ENCODE measurements at places on chromosomes 6 and 20. TPM values are rescaled to one million over a fixed set of nuclear protein-coding genes. Genes with fewer than 3 reads are reported as not detected.

DNA sequence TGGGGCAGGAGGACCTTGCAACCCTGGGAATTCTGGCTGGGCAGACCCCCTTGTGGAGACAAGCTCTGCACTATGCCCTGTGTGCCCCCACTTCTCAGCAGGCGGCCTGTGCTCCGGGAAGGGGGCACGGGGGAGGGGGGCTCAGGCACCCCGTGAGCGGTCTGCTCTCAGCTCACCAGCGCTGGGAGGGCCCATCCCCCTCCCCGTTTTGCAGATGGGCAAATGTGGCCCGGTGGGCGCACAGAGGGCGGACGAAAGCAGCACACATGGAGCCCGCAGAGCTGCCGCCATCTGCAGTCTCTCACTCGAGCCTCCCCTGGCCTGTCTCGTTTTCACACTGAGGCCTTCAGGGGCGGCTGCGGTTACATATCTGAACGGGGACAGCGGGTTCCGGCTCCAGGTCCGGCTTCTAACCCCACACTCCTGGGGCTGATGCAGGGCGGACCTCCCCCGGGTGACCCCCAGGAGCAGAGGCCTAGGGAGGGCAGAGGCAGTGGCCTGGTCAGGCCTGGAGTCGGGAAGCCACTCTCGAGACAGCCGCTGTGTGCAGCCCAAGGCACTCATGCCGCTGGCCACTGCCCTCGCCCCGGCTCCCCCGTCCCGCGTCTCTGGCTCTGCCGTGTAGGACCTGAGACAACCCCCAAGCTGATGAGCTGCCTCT, 13.9 kb downstream of the CHRNA4 start:
- no peak for DNase-seq

- DNase-seq = no peak
Measured at GRCh38 chr6:42136508-42137193, 5.8 kb downstream of the C6orf132 start.

DNA sequence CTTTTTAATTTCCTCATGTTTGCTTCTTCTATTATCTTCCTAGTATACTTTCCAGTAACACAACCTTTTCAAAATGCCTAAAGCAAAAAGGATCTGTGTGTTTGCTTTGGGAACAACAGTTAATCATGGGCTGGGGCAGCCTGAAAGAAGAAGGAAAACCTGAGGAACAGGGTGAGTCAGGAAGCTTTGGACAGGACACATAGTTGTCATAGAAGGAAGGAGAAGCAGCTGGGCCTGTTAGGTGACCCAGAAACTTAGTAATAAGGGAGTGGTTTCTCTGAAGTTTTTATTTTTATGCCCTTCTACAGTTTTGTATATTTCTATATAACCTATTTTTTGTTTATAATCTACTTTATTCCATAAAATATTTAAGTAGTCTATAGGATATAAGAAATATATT, 61.4 kb downstream of the CD24 start:
- no peak for DNase-seq

DNA sequence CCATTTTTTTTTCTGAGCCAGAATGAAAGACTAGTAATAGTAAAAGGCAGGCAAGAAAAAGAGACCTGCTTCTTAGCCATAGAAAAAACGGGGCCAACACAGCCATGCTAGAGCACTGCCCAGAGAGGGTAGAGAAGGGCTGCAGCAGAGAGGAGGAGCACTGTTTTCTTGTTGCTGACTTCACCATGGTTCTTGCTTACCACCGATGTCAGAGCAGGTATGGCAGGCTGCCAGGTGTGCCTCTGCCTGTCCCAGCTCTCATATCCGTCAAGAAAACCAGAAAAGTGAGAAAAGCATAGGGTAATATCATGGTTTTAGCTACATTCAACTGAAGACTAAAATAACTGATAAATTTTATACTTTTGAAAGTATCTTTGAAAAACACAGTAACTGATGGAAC, 60.7 kb downstream of the DTNBP1 start:
- no peak for DNase-seq

DNA sequence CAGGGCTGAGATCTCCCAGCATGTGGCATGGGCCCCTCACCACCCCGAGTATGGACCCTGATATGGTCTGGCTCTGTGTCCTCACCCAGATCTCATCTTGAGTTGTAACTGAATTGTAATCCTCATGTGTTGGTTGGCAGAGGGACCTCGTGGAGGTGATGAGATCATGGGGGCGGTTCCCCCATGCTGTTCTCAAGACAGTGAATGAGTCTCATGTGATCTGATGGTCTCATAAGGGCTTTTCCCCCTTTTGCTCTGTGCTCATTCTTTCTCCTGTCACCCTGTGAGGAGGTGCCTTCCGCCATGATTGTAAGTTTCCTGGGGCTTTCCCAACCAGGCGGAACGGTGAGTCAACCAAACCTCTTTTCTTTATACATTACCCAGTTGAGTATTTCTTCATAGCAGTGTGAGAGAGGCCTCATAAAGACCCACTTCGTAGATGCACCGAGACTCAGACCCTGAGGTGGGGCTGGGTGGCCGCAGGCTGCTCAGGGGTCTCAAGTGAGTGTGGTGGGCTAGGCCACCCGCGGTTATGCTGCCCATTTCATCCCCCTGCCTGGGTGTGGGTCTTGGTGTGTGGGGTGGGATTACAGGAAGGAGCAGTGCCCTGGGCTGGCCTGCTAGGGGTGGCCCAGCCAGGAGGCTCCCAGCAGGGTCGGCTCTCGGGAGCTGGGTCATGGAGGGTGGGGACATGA, 26.2 kb upstream of the GATA5 start:
- no peak for DNase-seq

- DNase-seq = no peak
Measured at GRCh38 chr20:25254571-25254970, 6.7 kb downstream of the PYGB start.

DNA sequence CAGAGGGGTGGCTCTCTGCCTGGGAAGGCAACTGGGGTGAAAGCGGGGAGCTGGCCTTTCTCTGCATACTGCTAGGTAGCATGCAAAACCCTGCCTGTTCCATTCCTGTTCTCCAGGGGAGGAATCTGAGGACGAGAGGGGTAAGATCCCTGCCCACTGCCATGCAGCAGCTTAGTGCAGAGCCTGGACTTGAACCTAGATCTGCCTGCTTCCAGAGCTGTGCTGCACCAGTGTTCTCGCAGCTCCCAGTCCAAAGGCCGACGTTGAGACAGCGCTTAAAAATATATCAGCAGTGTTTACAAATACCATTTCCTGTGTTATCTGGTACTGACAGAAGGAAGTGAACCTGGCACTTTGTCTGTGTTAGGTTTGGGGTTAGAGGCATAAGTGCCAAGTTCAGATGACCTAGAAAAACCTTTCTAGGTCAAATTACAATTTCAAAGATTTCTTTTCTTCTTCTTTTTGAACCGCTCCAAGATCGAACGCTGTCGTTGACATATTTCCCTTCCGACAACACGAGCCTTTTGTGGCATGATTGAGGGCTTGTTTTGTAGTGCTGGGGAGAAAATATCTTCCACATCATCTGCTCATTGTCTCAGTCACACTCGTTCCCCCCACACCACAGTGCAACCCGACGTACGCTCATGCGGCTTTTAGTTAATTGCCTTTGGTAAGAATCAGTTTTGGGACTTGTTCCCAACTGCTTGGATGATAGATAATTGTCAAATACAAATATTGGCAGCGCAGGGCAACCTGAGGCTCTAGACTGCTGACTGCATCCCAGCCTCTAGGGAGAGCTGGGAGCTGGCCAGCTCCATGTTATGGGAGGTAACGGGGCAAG, 44.6 kb downstream of the TOX2 start:
- no peak for DNase-seq

- no peak for DNase-seq
Measured at GRCh38 chr6:65524232-65524631, 182.8 kb downstream of the EYS start.

DNA sequence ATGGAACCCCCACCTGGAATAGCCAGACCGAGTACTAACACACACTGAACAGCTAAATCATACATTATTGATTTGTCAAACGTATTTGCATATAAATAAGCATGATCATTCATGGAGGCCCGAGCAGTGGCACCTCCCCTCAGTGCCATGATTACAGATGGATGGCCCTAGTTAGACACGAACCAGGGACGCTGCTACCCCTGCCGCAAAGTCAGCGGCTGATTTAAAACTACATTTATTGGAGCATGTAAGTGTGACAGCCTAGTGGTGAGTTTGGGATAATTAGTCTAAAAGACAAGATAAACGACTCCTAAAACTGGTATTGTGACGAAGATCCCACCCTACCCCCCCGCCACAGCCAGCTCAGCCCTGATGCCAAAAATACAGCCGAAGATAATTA, 159.1 kb upstream of the MAFB start:
- DNase-seq = no peak

The SNAP25 gene
- 0.47 TPM for total RNA-seq

The PLA2G7 gene
- total RNA-seq = 1.1 TPM

The NR2E1 gene
- total RNA-seq = not detected

The PLN gene
- 4.0 TPM for total RNA-seq

The LINC00237 gene
- total RNA-seq = not detected

The BNIP5 gene
- not detected for total RNA-seq

The VGLL2 gene
- not detected for total RNA-seq
